ENCODE measurements at places on chromosomes 3 and 15.

DNA sequence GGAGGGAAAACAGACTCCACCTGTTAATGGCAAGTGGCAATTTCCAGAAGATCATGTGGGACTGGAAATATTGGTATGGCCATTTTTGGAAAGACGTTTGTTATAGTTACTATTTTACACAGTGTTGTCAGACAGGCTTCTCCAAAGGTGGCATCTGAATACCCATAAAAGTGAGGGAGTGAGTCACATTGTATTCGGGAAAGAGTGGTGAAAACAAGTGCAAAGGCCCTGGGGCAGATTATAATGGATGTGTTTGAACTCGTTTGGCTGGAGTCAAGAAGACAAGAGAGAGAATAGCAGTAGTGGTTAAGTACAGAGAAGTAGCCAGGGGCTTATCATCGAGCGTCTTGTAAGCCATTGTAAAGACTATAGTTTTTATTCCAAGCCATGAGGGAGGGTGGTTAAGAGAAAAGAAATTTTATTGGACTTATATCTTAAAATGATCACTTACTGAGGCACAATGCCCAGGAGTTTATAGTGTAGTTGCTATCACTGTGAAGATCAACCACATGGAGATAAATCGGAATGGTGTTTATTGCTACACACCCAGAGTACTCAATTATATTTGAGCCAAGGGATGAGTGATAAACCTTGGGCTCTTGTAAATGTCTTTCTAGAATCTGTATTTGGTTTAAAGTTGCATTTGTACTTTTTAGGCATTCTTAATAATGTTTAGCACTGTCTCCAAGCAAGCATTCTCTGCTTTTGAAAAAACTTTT, 212.8 kb upstream of the KBTBD8 start:
- DNase-seq, result no peak

GRCh38 chr15:60344987-60345386, 52.8 kb downstream of the ANXA2 start:
- DNase-seq, result no peak

DNA sequence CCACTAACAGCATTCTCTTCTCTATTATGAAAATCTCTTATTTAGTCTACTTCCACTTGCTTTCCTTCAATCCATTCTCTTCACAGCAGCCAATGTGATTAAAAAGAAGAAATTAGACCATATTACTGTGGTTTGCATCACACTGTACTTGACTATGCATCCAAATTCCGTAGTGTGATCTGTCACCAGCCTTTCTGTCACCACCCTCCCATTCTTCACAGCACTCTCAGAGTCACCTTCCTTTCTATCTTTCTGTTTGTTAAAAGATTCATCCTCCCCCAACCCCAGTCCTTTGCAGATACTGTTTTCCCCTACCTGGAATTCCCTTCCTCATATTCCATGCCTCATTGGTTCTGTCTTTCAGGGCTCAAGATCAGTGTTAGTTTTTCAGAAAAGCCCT, 55.0 kb upstream of the ABHD10 start:
- DNase-seq, result no peak

DNA sequence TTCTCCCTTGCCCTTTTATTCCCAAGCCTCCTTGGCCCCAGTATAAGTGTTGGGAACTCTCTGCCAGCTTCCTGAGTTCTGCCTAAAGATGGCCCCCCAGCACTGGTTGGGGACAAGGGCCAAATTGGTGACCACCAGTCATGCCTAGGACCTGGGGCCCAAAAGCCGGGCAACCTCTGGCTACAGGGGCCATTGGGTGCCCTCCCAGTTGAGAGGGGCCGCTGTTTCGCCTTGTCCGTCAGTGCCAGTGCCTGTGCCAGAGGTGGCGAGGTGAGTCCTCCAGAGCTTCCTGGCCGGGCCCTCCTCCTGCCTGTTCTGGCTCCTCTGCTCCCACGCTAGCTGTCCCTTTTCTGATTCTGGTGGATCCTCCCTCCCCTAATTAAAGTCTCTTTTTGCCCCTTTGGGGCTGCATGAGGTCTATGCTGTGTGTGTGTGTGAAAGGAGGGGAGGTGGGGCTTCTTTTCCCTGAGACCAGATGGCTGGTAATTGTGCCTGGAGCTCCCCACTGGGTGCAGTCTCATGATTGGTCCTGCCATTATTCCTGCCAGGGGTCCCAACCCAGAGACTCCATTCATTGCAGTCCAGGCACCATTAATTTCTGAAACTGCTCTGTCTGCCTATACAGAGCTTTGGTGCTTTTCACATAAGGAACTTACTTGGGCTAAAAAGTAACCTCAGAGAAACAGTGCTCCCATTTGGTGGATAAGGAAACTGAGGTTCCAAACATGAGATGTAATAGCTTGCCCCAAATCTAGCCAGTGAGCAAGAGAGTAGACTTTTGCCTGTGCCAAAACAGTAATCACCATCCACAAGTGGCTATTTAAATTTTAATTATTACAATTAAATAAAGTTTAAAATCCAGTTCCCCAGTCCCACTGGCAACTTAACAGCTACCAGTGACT, 3.1 kb upstream of the TTLL3 start:
- no peak for DNase-seq

DNA sequence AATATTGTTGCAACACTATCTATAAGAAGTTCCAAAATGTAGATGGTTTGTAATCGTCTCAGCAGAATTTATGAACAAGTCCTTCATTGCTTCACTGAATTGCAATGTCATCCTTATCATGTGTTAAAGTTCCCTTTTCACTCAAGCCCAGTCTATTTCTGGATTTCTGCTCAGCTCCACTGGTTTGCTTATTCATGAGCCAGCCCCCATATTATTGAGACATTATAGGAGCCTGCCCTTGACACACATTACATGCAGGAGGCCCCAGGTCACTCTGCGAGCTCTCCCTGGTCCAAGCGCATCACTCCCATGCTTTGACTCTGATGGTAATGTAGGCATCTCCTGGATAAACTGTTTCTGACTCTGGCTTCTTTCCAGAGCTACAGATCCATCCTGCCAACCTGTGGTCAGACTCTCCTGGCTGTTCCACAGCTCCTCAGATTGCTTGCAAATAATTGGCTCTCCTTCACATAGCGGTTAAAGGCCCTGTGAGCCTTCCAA, 56.9 kb downstream of the ABTB1 start:
- no peak for DNase-seq

DNA sequence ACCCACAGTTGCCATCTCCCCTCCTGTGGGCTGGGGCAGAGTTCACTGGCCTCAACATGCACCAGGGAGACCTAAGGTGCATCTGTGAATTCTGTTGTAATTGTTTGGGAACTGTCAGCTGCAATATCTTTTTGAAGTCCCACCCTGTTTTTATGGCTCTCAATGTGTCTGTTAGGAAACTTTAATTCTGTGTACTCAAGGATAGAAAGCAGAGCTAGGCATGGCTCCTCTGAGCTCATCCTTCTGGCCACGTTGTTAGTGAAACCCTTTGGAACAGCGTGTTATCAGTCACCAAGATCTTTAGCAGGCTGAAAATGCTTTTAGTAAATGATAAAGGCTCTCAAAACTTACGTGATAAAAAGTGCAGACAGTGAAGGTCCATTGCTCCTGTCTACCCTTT, 33.6 kb upstream of the MTMR10 start:
- no peak for DNase-seq

DNA sequence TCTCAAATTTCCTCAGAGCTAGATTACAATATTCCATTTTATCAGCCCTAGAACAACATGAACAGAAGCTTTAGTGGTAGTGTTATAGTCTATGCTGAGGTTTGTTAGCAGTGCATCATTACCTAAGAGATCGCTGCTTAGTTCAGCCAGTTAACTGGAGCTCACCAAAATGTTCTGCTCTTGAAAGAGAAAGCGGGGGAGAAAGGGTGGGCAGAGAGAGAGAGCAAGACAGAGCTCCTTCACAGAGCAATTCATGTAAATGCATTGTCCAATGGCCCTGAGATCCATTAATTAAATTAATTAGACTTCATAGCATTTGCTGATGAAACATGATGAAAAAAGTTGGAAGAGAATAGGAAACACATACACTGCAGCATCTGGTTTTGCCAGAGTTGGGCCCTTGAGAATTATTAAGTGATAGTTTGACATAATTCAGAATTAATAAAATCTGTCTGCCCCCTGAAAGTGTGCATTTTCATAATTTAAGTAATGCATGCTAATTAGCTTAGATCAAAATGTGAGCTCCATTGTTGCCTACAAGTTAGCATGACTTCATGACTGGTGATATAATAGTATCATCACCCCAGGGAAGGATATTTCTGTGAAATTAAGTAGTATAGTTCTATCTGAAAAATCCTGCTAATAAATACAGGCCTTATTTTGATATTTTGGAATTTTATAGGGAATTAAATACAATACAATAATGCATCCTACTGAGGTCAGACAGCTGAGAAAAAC, 86.9 kb upstream of the LYSMD4 start:
- no peak for DNase-seq

DNA sequence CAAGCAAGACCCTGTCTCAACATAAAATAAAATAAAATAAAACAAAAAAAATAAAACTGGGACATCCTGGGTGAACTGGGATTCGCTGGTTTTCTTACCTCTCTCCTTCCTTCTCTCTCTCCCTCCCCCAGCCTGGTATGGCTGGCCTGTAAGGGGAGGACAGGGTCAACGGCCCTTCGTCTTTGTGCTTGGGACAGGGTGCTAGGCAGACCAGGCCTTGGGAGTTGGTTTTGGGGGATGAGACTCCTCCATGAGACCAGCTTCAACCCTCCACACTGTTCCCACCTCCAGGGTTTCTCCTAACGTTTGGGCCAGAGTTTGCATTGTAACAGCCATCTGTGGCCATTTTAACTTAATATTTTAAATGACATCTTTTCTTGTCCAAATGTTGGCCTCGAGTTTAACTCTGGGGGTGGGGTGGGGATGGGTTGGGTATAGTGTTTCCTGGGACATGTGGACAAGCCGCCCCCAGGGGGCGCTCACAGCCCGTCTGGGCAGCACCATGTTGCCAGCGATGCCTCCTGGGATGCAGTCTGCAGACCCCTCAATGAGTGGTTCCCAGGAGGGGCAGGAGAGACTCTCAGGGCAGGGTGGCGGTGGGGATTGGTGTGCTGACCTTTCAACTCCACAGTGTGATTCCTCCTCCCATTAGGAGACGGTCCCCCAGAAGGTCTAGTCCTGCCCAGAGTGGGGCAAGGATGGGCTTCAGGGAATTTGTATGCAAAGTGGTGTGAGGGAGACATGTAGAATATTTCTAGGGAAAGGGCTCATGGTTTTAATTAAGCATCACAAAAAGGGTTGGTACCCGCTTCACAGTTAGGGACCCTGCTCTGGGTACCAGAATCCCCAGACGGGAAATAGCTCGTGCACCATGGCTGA, 37.7 kb upstream of the LCTL start:
- DNase-seq, result no peak
